ENCODE measurements at places on chromosomes 11 and 22. TPM values are rescaled to one million over a fixed set of nuclear protein-coding genes. Genes with fewer than 3 reads are reported as not detected.

Gene KDELR3
- total RNA-seq, result 125 TPM

Gene TEAD1
- 209 TPM for total RNA-seq

DNA sequence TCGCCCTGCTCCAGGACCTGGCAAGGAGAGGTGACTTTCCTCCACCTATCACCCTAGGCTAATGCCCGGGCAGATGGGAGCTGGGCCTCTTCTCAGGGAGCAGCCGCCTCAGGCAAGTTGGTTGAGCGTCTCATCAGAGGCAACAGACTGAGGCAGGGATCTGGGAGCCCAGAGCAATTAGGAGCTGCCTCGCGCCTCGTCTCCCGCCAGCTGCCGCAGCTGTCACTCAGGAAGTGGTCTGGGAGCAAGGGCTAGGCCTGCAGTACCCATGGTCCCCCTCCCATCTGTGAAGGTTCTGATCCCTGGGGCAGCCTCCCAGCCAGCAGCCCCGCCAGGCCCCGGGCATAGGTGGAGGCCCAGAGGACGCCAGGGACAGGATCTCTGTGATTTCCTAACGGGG is 4.6 kb upstream of the CABP7 start:
- DNase-seq, result no peak

DNA sequence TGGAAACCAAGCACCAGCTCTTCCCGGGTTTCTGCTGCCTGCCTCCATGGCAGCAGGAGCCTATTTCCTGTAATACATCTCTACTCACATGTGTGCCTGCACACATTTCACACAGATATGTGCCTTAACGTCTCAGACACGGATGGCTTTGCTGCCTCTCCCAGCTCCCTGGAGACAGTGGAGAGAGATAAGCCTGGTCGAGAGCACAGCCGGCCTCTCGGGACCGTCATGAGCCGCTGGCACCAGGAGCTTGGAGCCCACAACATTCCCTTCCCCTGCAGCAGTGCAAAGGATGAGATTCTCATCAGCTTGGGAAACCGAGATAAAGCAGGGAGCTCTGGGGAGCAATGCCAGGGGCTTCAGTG is 587.7 kb downstream of the BRD1 start:
- DNase-seq, result no peak

GRCh38 chr11:2892967-2893528 is 7.5 kb upstream of the CDKN1C start:
- no peak for DNase-seq

DNA sequence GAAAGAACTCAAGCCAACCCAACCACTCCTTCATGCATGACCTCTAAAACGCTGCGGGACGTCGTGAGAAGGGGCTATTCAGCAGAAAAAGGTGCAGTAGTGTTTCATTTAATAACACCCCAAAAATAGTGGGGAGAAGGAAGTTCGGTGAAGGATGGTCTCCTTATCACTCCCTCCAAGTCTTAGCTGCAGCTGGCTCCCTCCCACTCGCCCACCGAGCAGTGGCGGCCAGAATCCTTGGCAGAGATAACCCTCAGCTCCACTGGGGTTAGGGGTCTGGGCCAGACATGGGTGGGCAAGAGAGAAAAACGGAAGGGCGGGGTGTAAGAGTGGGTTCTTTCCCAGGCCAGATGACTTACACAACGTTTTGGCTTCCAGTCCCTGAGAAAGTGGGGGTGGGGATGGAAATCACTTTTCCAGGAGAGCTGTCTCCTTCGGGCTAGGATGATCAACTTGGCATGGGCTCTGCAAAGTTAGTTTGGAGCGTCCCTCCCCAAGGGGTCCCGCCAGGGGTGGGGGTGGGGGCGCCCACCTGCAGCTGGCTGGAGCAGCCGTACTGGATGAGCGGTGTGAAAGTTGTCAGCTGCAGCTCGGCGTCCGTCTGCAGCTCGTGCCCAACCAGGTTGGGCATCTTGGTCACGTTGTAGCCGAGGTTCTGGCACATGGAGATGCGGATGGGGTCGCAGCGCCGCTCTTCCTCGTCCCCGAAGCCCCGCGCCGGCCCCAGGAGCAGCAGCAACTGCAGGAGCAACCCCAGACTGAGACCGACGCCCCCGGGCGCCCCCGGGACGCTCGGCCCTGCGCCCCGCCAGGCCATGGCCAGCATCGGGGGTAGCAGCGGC is 705 bp downstream of the FZD4 start:
- no peak for DNase-seq

DNA sequence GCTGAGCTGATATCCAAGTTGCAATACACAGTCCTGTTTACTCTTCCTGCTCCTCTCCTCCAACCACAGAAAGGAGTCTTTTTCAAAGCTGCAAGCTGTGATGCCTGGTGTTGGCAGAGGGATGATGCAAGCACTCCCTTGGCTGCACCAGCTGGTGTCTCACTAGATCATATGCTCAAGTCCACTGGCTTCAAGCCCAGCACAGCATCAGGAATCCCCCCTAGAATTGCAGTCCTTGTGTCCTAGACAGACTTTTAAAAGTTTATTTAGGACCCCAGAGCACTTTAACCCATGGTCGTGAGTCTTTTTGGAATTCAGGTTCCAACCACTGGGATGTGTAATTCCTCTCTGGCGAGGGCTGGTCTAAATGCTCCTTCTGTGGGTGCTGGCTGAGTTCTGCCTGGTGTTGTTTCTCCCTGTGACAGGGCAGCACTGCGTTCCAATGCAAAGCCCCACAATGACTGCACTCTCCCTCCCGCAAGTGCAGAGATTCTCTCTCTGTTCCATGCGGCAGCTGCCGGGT is 1.9 kb upstream of the HEPN1 start:
- DNase-seq, result peak; percentile 77

DNA sequence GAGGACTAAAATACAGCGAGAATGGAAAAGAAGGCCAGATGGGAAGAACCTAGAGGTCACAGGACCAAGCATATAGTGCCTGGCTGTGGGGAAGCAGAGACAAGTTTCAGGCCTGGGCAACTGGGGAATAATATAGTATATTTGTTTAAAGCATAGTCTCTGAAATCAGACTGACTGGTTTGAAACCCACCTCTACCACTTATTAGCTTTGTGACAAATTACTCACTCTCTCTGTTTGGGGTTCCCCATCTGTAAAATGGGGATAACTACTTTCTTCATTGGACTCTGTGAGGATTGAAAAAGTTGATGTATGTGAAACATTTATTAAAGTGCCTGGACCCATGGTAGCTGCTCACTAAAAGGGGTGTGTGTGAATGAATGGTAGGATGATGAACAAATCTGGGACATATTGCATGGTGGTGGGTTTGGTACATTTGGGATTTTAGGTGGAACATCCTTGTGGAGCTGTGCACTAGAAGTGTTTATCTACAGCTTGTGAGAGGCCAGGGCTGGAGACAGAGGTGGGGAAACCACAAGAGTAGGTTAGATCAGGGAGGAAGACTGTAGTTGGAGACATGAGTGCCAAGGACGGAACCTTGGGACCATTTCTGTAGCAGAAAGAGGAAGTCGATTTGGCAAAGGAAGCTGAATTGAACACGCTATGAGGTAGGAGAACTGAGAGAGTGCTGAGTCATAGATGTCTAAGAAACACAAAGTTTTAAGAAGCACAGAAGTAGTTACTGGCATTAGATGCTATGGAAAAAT is 52.6 kb downstream of the SWAP70 start:
- DNase-seq, result peak; percentile 48

GRCh38 chr22:46646531-46647215 is 26.5 kb downstream of the GRAMD4 start:
- no peak for DNase-seq

GRCh38 chr11:24437123-24437522 is 59.7 kb upstream of the LUZP2 start:
- no peak for DNase-seq

Gene CCDC15
- 2.6 TPM for total RNA-seq

- DNase-seq, result no peak
These were observed 71.5 kb downstream of the FCHSD2 start for GRCh38 chr11:73070653-73071052.

Gene OR52B2
- not detected for total RNA-seq

DNA sequence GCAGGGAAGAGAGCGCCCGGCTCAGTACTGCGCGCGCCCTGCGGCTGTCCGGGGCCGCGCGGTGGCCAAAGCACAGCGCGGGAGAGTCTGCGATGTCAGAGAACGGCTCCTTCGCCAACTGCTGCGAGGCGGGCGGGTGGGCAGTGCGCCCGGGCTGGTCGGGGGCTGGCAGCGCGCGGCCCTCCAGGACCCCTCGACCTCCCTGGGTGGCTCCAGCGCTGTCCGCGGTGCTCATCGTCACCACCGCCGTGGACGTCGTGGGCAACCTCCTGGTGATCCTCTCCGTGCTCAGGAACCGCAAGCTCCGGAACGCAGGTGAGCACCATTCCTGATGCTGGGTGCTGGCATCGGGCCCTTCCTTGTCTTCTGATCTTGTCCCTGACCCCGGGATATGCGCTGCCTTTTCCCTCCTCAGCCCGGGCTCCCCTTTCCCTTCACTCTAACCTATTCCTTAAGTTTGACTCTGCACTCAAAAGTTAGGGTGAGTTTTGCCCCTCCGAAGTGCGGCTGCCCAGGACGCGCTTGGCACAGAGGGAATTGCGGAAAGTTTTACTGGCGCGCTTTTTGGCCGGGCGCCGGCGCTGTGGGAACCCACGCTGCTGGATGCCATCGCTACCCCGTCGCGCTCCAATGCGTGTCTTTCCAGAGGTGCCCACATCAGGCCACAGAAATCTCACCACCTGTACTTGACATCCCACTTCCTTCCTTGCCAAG is at the start of gene MTNR1B:
TSS of gene MTNR1B (plus strand) at position 18 of the 714 bp plus-strand sequence. CDS start at position 93, 75 bp downstream.
- DNase-seq, result no peak

DNA sequence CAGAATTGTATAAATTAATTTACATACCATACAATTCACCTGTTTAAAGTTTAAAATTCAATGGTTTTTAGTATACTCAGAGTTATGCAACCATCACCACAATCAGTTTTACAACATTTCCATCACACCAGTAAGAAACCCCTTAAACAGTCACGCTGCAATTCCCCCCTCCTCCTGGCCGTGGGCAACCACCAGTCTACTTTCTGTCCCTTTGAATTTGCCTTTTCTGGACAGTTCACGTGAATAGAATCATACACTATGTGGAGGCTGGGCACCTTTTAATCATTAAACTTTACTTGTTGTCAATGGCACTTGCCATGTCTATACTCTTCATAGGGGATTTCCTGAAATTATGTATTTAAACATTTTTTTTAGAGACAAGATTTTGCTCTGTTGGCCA is 20.1 kb upstream of the SWAP70 start:
- no peak for DNase-seq

Gene PAX6
- total RNA-seq, result not detected

Gene CNTF
- 2.2 TPM for total RNA-seq

Gene MUC2
- total RNA-seq, result not detected

Gene NAALADL1
- total RNA-seq, result 23.7 TPM

DNA sequence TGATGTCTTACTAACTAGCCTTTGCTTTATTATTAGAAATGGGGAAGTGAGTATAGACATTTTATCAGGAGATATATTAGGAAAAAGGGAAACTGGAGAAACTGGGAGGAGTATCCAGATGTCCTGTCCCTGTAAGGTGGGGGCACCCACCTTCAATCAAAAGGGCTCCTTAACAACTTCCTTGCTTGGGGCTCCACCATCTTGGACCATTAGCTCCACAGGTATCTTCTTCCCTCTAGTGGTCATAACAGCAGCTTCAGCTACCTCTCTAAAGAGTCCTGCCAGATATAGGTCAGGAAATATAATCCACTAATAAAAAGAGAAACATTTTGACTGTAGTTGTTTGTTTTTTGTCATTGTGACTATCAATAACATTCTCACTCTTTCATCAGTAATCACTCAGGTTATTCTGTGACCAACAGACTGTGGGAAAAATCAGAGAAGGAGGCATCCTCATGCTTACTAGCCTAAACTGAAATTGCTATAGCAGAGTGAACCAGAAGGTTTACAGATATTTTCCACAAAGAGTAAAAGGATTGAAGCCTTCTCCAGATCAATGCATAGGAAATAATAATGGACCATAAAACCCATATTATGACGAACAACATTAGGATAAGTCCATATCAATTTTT is 10.4 kb downstream of the OR51B4 start:
- DNase-seq, result peak; percentile 58

- DNase-seq, result no peak
These were observed 36.0 kb upstream of the YPEL1 start for GRCh38 chr22:21771631-21771976.

GRCh38 chr11:27524155-27524554 is 17.6 kb upstream of the LIN7C start:
- DNase-seq, result peak; percentile 20

Gene HOATZ
- not detected for total RNA-seq

Gene IGHMBP2
- 14.2 TPM for total RNA-seq

DNA sequence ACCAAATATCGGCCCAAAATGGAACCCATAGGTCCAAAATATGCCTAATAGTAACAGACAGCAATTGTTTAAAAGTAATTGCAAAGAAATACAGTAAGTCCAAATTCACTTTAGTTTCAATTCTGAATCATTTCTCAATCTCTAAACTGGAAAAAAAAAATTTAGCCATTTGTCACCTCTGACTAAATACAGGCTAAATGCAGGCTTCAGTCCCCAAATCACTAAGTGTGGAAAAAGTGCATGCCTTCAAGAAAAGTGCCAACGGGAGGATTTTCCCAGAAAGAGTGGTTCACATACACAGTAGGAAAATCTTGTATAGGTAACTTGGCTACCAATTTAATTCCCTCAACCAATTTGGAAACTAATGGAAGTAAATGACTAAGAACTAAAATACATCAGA is 35.7 kb downstream of the SIK3 start:
- DNase-seq, result no peak

Gene VWCE
- 2.2 TPM for total RNA-seq

GRCh38 chr11:127632976-127633680 is 632.6 kb upstream of the KIRREL3 start:
- DNase-seq, result no peak

GRCh38 chr22:23215294-23216241 is 35.3 kb downstream of the BCR start:
- peak; percentile 65 for DNase-seq

Gene ACR
- not detected for total RNA-seq

DNA sequence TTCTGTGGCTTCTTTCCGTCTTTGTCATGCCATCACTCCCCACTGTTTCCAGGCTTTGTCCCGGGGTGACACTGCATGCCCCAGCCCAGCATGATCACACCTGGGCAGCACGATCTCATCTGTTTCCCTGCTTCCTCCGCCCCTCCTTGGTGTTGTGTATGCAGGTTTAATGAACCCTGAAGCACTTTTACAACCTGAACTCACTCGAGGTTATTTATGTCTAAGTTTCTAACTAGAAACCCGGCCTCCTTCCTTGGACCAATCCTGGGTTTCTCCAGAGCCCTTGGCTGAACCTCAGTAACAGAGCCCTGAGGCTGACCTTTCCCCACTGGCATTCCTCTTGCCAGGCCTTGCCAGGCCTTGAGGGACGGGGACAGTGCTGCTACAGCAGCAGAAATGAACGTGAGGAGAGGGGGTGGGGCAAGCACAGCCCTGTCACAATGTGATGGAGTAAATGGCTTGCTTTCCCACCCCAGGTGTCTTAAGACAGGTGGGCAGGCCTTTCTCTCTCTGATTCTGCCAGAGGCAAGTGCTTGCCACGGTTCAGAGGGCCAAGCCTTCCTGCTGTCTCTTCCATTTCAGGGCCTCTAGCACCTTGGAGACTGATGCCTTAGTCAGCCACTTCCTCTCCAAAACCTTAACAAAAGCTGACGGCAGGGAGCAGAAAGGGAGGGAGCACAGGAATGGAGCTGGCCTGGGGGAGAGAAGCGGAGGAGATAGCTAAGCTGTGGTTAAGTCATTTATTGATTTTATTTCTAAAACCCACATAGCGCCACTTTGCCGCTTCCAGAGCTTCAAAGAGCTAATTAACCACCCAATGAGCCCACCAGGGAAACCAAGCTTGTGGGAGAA is 3.1 kb upstream of the PYGM start:
- DNase-seq, result peak; percentile 46

Gene SOX6
- total RNA-seq, result 22.0 TPM

Gene VSTM5
- 0.97 TPM for total RNA-seq

Measured in fibroblast of villous mesenchyme (primary cell).